Erythroblast (primary cell): ENCODE measurements at places on chromosomes 2 and 18.

GRCh38 chr2:201892516-201892915, 86.2 kb downstream of the CDK15 start:
- DNase-seq, result no peak

GRCh38 chr2:131044075-131044756, 49.0 kb downstream of the FAM168B start:
- no peak for DNase-seq

- peak; percentile 29 for DNase-seq
Measured at GRCh38 chr18:22971038-22971437, 37.9 kb downstream of the RBBP8 start.

- no peak for DNase-seq
Measured at GRCh38 chr2:16172324-16173175, 232.2 kb downstream of the MYCN start.

- DNase-seq, result no peak
Measured at GRCh38 chr2:70450641-70451250, 102.9 kb downstream of the TGFA start.

DNA sequence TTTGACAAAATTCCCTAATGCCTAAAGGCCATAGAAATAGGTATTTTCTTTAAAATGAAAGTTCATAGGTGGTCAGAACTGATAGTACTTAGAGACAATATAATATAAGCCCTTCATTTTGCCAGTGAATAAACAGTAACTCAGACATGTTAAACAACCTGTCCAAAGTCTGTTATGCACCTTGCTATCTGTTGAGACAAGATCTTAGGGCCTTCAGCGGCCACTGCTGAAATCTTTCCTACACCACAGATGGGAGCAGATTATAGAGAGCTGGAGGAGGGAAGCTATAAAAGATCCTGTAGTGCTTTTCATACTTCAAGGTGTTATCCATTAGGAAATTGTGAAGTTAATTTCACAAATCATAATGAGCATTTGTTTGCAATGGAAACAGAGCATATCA, 13.8 kb downstream of the CERKL start:
- no peak for DNase-seq

- no peak for DNase-seq
Measured at GRCh38 chr2:147181351-147182029, 663.3 kb upstream of the ACVR2A start.

DNA sequence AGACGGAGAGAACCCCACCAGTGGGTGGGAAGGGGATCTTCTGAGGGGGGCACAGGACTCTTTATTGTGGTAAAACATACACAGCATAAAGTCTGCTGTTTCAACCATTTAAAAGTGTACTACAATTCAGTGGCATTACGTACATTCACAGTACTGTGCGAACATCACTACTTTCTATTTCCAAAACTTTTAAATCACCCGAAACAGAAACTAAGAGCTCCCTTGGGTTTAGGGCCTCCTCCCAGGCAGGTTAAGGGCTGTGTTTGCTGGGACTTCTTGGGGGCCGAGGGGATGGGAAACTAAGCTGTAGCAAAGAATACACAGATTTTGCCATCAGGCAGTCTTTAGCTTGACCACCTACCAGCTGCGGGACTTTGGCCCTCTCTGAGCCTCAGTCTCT, 242.0 kb downstream of the HAUS1 start:
- DNase-seq, result no peak

DNA sequence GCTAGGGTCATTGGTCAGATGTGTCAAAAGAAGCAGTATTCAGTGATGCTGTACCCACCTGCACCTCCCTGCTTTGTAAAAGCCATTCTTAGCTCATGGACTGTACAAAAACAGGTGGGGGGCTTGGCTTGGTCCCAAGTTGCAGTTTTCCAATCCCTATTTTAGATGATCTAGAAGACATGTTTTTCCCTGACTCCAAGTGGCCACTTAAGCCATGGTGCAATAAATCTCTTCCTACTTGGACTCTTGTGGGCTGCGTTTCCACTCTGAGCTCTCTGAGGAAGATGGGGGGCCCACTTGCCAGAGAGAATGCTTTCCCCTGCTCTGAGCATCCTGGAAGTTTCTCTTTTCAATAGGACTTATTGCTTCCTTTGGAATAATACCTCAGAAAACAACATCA, 57.0 kb upstream of the SPP2 start:
- no peak for DNase-seq
